ENCODE measurements at places on chromosomes 1 and 21. TPM values are rescaled to one million over a fixed set of nuclear protein-coding genes. Genes with fewer than 3 reads are reported as not detected.

- DNase-seq = no peak
Observed at GRCh38 chr1:198253668-198254067, 96.9 kb downstream of the NEK7 start.

GRCh38 chr21:36889401-36889800 lies 77.1 kb downstream of the HLCS start:
- no peak for DNase-seq

DNA sequence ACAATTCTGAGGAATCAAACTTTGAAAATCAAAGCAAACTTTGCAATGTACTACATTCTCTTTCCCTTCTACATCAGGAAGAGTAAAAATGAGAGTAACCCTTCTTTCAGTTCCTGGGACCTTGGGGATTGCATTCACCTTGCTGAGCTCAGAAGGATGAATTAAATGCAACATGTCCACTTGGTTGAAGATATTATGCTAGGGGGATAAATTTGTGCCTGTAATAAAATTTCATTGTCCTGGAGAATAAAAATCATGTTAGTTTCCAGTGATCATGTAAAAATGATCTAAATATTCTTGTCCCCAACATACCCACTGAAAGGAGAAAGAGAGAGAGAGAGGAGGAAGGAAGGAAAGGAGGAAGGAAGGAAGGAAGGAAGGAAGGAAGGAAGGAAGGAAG lies 587.1 kb upstream of the NEGR1 start:
- DNase-seq = no peak

DNA sequence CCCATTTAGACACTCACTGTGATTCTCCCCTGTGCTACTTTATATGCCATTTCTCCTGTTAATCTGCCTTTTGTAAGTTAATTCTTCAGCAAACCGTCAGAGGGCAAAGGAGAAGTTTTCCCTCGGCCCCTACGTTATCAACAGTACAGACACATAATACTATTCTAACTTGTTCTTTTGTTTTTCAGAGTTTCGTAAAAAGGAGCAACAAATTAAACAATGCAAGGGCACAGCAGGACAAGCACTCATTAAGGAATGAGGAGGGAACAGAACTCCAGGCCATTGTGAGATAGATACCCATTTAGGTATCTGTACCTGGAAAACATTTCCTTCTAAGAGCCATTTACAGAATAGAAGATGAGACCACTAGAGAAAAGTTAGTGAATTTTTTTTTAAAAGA lies 32.3 kb downstream of the CNN3 start:
- DNase-seq = no peak

- no peak for DNase-seq
Observed at GRCh38 chr1:43851561-43852338, 81.9 kb upstream of the ARTN start.

DNA sequence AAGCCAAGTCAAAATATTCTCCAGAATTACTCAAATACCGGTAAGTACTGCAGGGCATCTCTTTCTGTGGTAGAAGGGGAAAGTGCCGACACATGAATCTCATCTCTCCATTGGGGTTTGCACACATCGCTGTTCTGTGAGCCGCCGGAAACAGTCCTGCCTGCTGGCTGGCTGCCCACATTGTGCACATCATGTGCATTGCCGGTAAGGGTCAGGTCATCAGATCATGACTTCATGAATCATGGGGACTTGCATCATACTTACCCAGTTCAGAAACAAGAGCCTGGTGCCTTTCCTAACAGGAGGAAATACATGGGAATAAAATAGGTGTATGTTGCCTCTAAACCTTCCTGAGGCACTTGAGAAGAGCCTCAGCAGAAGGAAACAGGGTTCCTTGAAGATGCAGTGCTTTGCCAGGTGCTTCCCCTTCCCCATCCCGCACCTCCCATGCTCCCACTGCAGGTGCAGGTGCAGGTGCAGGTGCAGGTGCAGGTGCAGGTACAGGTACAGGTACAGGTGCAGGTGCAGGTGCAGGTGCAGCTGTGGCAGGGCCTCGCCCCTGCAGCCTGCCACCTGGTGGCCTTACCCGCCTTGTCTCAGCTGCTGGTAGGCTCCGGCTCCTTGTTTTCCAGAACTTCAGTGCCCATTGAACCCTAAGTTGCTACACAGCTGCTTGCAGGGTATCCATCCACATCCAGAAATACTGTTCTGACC lies 26.5 kb downstream of the GPR137B start:
- no peak for DNase-seq

- no peak for DNase-seq
Observed at GRCh38 chr1:64887689-64888217, 78.6 kb downstream of the JAK1 start.

- DNase-seq = no peak
Observed at GRCh38 chr1:97017895-97018294, 296.3 kb downstream of the PTBP2 start.

- DNase-seq = no peak
Observed at GRCh38 chr1:37442644-37443043, 31.7 kb upstream of the ZC3H12A start.

The IFI16 gene
- 342 TPM for total RNA-seq

DNA sequence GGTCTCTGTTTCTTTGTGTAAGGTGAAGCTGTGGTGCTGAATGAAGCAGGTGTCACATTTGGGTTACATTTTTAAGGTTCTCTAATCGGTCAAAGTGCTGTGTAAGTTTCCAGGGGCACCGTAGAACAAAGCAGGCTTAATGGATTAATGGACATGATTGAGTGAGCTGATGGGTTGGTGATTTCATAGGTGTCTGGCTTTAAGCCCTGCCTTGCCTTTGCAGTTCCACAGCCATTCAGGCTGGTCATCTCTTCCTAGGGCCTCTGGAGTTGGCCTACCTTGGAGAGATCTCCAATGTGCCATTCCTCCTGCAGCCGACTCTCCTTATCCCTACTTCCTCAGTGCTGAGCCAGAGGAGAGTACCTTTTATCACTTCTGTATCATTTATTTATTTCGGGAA lies 15.2 kb downstream of the GALNT2 start:
- DNase-seq = no peak

DNA sequence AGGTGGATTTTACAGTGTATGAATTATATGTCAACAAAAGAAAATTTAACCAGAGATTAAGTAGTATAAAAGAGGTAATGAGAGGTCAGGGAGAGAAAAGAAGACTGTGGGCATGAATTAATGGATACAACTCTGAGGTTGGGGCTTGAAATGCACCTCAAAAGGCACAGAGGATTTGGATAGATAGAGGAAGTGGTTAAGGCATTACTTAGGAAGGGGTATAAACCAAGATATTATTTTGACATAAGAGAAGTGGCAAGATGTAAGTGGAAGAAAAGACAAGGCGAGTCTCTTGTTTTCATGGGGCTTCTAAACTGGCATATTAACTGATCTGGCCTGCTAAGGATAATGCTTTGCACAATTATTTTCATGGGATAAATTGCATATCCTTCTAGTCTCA lies 34.1 kb downstream of the RAP1A start:
- DNase-seq = no peak

DNA sequence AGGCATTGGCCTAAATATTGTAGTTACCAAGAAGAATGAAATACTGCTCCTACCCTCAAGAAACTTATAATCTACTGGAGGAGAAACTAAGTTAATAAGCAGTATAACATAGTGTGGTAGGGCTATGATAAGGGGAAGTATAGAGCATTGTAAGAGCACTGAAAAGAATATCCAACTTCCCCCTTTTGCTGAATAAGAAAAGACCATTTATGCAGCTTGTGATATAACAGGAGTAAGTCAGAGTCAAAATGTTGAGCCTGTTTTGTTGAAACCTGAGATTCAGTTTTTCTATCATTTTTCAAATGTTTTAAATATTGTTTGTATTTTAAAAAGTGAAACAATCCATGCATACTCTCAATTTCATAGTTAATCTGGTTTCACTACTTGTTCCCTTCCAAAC lies 48.3 kb upstream of the FCRL4 start:
- no peak for DNase-seq

- no peak for DNase-seq
Observed at GRCh38 chr1:13927736-13928135, 227.7 kb downstream of the PRDM2 start.

DNA sequence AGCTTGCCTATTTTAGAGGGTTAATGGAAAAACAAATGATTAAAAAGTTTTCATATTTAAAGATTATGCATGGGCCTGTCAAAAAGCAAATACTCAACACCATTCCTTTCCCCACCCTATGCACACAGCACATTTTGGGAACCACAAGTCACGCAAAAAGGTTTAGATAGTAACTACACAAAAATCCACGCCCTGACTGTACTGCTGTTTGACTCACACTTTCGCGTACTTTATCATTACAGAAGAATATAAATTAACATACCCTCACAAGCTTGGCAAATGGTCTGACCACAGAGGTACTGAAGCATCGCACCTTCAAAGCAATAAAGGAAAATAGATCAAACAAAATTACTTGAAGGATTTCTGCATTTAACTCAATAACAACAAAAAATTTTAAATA lies 1.4 kb downstream of the ATP5PO start:
- DNase-seq = no peak

DNA sequence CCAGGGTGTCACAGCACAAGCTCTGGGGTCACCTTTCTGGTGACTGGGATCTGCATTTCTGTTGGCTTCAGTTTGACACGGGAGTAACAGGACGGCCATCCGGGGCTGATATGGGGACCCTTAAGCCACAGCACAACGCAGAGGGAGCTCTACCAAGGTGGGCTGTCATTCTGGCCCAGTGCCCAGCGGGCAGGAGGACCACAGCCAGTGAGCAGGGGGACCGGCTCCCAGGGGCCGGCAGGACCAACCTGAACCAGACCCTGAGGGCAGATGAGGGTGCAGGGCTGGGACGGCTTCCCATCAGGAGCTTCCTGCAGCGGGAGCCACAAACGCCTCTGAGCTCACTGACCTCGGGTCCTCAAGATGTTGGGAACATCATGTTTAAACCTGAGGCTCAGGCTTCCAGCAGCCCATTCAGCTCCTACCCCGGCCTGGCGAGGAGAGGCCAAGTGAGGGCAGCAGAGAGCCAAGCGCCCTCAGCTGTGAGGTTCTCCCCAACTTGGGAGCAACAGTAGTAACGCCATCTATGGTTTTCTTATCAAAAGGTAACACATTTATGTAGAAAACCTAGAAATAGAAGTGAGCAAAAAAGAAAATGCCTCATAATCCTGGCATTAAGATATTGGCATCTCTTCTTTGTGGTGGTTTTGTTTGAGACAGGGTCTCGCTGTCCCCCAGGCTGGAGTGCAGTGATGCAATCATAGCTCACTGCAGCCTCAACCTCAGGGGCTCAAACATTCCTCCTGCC lies 26.8 kb downstream of the TMEM201 start:
- peak; percentile 72 for DNase-seq

The NRAS gene
- 45.4 TPM for total RNA-seq

- no peak for DNase-seq
Observed at GRCh38 chr1:87806379-87807094, 477.9 kb downstream of the LMO4 start.

DNA sequence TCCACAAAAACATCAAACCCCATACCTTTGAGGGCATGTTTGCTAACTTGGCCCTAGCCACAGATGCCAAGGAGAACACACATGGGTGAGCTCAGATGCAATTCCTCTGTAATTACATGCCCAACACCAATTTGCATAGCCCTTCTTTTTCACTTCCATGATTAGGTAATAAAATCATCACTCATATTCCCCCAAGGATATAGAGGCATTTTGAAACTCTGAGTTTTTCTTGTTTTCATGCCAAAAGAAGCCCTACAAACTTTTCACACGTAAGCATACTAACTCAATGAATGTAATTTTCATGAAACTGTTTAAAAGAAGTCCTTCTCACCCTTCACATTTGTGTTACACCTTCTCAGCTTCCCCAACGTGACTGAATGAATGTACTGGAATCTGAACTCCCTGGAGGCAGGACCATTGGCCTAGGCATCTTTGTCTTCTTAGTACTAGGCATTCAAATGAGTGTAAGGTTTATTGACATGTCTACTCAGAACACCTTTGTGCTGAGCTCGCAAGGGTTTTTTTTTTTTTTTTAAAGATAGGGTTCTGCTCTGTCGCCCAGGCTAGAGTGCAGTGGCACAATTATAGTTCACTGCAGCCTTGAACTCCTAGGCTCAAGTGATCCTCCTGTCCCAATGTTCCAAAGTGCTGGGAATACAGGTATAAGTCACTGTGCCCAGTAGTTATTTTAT lies 31.0 kb downstream of the FBXO42 start:
- DNase-seq = no peak

The SPRR1B gene
- total RNA-seq = not detected

DNA sequence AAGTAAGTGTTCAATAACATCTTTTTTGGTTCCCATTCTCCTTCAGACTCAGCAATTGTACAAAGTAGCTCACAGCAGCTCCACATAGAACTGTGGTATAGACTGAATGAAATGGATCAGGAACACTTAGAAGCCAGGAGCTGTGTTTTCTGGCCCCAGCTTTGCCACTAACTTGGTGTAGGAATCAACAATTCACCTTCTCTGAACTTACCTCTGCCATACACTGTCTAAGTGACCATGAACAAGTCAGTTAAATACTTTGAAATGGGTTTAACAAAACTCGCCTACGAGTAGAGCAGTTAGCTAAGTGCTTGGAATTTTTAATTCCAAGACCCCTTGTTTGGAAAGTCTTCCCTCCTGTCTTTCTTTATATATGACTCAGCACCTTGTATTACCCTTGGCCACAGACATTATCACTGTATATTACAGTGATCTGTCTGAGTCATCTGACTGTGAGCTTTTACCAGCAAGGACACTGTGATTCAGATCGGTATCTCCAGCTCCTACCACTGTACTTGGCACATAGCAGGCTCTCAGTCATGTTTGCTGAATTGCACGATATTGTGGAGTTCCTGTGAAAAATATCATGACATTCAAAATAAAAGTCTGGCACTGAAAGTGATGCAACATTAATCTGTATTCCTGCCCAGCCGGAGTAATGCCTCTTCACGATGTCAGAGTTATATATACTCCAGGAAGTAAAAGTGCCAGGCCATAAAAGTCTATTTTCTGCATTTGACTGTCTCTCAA lies 101.7 kb upstream of the BEND5 start:
- DNase-seq = no peak

DNA sequence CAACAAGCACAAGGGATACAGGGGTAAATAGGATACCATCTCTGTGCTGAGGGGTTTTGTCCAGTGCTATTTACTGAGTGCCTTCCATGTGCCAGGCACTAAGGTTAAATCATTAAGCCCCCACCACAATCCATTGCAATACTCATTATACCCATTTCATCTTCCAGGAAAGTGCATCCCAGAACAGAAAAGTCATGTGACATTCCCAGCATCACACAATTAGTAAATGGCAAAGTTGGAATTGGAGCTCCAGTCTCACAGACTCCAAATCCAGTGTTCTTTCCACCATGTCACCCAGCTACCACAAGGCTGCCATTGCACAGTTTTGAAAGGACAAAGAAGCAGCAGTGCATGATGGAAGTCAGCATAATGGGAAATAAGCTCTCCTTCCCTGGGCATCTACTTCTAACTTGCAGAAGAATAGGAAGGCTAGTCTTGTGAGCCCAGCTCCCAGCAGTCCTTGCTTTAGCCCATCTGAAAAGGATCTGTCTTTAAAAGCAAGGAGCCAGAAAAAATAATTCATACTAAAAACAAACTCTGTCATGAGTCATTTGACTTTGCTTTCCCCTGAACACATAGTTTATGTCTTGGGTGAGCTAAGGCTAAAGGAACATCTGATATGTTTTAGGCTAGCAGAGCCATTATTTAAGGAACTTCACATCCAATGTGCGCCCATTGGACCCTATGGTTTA lies 111.4 kb upstream of the HOOK1 start:
- no peak for DNase-seq

The C1orf141 gene
- total RNA-seq = not detected
